Right lobe of liver (tissue), 6 donors: ENCODE measurements at places on chromosomes 3 and 15. TPM values are rescaled to one million over a fixed set of nuclear protein-coding genes. Genes with fewer than 3 reads are reported as not detected.

Gene KNG1
- total RNA-seq: 1,149 TPM

GRCh38 chr15:62867844-62868243 lies 174.7 kb upstream of the TPM1 start:
- DNase-seq: no peak

Gene WWTR1
- total RNA-seq: 19.7 TPM

Gene ACTC1
- total RNA-seq: not detected

DNA sequence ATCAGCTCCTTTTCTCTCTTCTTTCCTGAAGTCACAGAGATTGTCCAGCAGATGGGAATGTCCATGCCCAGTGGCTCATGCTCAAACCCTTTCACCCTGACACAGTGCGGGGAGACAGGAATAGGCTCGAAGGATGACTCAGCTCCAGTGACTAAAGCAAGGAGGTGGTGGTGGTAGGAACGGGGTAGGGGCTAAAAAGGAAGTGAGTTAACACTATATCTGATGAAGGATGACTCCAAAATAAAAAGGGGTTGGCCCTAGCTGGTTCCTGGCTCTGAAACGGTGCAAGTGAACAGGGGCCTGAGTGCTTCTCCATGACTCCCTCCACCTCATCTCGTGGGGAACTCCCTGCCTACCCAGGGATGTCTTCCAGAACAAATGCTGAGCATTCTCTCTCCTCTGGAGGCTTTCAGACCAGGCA lies 167.4 kb upstream of the LPP start:
- DNase-seq: no peak

Gene TBC1D21
- not detected for total RNA-seq

Gene RBM5
- total RNA-seq: 43.8 TPM

DNA sequence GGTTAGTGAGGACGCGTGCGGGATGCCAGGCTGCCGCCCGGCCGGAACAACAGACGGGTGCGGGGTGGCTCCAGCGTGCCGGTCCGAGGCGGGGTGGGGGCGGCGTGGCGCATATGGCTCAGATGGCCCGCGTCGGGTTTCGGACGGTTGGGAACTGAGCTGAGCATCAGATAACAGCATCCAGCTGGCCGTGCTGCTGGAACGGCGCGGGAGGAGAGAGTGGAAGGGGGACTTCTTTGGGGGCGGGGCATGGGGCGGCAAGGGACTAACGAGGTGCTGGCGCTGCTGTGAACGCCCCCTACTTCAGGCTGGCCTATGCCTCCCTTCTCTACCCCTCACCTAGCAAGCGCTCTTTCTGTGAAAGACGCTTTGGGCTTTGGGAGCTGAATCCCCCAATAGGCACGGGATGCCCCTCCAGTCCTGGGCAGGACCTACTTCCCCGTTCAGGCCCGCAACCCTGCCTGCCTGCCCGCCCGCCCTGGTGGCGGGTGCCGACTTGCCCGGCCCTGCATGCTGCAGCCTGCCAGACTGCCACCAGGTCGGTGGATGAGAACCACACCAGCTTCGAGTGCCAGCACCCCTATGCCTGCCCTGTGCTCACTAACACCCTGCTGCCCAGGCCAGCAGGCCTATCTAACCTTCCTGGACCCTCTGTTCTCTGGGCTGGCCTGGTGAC lies 542 bp downstream of the INKA1 start:
- peak; percentile 56 for DNase-seq

Gene PTX3
- total RNA-seq: not detected

Gene TUSC7
- not detected for total RNA-seq

Gene IQCH
- 1.2 TPM for total RNA-seq

Gene ARNT2
- 0.75 TPM for total RNA-seq

GRCh38 chr15:48281674-48282073 lies 49.6 kb upstream of the DUT start:
- DNase-seq: no peak

- DNase-seq: peak; percentile 97
Observed at GRCh38 chr15:64841344-64842095, at the start of gene PLEKHO2. TSS of gene PLEKHO2 (plus strand) at chr15:64841915. CDS start at chr15:64842017, 102 bp downstream.

DNA sequence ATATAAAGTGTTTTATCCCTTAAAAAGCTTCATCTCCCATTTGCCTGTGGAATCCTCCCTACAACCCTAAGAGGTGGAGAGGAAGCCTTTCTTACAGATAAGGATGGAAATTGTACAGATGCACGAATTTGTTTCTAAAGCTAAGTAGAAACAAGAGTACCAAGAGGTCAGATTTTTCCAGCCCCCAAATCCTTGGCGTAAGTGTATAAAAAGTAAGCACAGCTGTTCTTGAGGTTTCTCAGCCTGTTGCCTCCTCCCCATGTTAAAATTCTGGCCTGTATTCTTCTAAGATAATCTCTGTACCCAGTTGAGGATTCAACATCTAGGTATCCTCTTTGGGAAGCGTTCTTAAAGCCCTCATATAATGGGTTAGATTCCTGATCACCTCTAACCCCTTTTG lies 34.9 kb downstream of the RAB7A start:
- DNase-seq: no peak

DNA sequence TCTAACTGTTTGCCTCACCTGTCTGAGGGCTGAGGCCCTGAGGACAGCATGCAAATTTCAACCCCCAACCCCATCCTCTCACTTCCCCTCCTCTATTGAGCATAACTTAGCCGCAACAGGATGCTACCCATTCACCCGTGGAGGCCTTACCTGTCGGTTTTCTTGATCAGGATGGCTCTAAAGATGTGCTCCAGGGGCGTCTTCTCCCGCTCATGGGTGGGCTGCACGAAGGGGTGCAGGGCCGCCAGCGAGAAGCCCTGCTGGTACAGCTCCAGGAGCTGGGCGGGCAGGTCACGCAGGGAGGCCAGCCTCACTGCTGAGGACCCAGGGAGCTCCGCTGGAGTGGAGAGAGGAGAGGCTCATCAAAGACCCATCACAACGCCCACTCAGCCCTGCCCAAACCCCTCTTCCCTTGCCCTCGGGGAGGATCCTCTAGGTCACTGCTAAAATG lies 79.8 kb downstream of the RFTN1 start:
- no peak for DNase-seq
